Activated naive CD4-positive, alpha-beta T cell treated with anti-CD3 and anti-CD28 coated beads, Interleukin-2, amount 50 U/mL, for 72 hours (primary cell): ENCODE measurements at places on chromosomes 12 and 14.

GRCh38 chr14:59424341-59425071 lies 40.7 kb downstream of the GPR135 start:
- no peak for DNase-seq

DNA sequence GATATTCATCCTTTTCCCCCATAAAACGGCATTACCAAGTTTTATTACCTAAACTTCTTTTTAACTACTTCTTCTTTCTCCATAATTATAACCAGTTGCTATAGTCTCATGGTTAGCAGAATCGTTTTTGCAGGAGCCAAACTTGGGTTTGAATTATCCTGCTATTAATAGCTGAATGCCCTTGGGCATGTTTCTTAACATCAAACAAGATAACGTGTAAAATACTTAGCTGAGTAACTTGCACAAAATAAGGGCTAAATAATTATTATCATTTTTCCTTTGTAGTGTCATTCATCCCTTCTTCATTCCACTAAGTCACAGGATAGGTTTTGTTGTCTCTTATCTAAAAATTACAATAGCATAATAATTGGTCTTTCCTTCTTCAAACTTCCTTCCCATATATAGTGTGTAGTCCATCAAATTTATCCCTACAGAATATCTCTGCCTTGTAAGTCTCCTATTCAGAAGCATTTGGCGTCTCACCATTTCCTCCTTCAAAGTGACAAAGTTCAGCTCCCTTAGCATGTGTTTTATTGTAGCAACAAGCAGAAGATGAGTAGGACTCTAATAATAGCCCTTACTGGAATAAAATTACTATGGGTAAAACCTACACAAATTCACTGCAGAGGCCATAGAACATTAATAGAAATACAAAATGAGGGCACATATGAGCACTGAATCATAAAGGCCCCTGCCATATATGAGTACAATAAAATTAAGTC lies 63.8 kb downstream of the FAR2 start:
- DNase-seq, result no peak

- no peak for DNase-seq
Measured at GRCh38 chr14:52244997-52245396, 22.5 kb upstream of the PTGDR start.

DNA sequence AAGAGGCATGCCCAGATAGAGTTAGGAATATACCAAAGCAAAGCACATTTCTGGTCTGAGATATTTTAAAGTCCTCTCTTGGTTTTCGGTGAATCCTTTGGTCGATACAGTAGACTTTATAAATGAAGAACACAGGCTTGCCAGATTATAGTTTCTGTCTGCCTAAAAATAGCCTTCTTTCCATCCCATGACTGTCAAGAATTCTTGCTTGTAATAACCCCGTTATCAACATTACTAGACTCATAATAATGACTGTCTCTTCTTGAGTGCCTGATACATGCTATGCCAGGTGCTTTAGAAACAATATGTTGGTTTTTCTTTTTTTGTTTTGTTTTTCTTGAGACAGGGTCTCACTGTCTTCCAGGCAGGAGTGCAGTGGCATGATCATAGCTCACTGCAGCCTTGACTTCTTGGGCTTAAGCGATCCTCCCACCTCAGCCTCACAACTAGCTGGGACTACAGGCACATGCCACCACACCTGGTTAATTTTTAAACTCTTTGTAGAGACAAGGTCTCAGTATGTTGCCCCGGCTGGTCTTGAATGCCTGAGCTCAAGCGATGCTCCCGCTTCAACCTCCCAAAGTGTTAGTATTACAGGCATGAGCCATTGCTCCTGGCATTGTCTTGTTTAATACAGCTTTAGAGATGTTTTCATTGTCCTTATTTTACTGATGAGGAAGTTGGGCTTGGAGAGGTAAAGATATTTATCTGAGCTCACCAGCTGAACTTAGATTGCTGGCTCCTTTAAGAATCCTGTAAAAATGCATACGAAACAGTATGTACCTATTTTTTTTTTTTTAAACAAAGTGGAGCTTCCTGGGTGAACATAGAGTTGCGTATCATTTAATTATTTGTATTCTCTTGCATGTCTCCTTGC lies 30.4 kb downstream of the CHST11 start:
- DNase-seq, result no peak

- DNase-seq, result no peak
Measured at GRCh38 chr14:87643005-87643404, 350.0 kb downstream of the GALC start.
